ENCODE measurements at places on chromosomes 16 and 17.

GRCh38 chr17:77467521-77467920 is 326.8 kb downstream of the SEC14L1 start:
- DNase-seq: no peak

- no peak for DNase-seq
These were observed 481 bp upstream of the BRD7 start for GRCh38 chr16:50369133-50369804.

DNA sequence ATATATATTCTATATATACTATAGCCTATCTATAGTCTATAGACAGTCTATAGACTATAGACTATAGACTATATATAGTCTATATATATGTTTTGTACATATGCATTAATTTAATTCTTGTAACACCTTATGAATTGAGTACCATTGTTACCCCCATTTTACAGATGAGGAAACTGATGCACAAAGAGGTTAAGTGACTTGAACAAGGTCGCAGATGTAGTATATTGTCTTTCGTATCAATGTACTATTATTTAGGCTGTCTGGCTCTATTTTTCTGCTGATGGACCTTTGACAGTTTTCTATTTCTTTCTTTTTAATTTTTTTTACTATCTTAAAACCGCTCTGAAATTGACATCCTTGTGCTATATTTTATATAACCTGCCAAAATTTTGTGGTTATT is 14.6 kb downstream of the LRRC36 start:
- no peak for DNase-seq

DNA sequence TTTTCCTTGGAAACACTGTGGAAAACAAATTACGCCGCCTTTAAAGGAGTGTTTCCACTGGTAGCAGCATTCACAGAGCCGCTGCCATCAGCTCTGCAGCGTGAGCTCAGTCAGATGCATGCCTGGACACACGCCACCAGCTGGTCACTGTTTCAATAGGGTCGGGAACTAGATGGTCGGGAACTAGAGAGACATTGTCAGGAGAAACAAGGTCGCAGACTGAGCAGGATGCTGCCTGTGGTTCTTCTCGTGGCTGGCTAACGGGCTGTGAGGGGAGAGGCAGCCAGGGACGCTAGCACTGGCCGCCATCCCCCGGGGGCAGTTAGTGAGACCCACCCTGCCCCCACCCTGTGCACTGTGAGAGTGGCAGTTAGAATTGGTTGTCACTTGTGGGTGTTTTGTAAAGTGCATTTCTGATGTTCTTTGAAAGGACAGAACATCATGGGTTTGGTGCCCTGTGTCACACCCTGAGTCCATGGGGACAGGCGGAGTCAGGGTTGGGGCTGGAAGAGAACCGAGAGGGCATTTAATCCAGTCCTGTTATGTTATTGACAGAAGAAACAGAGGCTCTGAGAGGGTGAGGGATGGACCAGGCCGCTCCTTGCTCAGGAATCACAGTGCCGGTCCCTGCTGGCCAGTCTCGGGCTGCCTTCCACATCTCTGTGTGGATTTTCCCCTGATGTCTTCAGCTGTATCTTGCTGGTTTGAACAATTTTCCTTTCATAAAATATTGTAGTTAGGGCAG is 86.3 kb downstream of the SPECC1 start:
- DNase-seq: no peak

DNA sequence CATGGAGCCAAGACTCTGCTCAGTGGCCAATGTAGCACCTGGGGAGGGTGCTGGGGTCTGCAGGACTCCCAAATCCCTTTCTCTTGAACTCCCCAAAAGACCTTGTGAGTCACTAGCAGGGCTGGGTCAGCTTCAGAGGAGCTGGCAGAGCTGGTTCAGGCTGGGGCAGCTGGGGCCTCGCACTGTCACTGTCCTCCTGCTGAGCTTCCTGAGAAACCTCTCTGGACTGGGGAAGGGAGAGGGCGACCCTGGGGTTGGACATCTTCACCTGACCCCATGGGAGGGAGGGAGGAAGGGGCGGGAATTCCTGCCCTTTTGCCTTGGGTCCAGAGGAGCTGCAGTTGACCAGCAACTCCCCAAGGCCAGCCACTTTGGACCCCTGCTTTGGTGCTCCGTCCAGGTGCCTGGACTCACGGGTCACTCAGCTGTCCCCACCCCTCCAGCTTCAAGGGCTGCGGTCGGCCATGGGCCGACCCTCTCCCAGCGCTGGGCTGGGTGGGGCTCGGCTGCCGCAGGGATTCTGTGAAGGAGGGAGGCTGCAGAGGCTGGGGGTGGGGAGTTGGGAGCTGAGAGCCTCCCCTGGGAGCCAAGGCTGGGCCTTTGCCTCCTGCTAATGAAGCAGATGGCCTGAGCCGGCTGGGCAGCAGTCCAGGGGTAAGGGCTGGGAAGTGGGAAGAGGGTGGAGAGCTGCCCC is 9.2 kb downstream of the FMNL1 start:
- no peak for DNase-seq

DNA sequence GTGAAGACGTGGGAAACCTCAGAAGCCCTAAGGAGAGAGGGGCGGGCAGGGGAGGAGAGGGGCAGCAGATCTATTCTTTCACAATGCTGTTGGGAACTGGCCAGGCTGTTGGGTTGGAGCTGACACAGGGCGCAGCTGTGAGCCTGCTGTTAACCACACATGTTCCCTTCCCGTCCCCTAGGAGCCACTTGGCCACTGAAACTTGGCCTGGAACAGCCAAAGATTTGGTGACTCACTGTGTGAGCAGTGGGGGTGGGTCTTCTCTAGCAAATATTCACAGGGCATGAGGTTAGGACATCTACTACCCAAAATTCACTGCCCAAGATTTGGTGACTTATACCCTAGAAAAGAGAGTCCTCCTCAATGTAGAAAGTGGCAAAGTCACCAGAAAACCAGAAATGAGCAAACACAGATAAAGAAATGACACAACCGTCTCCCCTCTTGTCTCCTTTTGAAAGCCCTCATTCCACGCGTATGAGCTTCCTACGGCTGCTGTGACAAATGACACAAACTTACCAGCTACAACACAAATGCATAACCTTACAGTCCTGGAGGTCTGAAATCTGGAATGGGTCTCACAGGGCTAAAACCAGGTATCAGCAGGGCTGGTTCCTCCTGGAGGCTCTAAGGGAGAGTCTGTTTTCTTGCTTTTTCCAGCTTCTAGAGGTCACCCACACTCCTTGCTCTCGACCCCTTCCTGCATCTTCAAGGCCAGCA is 6.3 kb downstream of the TBC1D16 start:
- DNase-seq: peak; percentile 64

DNA sequence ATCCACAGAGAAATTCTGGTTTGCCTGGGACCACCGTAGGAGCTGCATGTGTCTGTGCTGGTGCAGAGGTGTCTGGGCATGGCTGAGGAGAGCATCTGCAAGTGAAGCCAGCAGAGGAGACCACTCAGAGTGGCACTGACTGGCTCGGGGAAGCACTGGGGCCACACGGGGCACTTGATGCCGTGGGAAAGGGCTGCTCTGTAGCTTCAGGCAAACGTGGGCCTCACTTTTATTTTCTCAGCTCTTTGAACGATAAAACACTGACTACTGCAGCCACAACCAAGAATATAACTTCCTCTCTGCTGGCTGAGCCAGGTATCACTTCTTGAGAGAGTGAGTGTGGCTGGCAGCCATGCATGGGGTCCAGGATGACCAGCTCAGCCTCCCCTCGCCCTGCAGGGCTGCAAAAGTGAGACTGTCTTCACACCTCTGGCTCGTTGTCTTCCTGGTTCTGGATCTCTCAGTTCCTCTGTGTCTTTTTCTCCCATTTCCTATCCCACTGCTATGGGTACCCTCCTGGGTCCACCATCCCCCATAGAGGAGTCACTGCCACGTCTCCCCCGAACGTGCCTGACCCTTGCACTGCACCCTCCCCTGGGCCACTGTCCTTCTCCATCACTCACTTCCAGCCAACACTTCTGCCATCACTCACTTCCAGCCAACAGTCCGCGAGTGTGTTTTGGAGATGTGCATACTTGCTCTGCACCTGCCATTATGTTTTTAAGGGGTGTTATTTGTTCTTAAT is 201.4 kb upstream of the CHMP6 start:
- DNase-seq: no peak

DNA sequence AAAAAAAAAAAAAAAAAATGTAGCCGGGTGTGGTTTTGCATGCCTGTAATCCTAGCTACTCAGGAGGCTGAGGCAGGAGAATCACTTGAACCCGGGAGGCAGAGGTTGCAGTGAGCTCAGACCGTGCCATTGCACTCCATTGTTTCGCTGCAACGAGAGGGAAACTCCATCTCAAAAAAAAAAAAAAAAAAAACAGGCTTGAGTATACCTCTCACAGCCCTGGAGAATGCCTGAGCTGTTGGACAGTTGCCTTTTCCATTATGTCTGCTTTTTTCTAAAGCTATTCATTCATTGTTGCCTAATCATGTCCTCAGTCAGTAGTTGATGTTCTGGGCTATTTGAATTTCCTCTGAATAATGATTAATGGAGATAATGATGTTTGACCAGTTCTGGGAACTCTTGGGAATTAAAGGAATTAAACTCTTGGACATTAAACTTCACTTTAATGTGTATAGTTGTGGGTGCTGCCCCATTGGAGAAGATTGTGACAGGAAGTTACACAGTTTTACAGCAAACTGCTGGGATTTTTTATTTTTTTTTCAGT is 11.8 kb downstream of the HMOX2 start:
- no peak for DNase-seq

GRCh38 chr17:42704490-42704836 is 22.1 kb downstream of the CNTNAP1 start:
- DNase-seq: no peak

- no peak for DNase-seq
These were observed 26.9 kb upstream of the PPM1E start for GRCh38 chr17:58728798-58729197.

- no peak for DNase-seq
These were observed 346.6 kb downstream of the PMP22 start for GRCh38 chr17:14918540-14918939.

GRCh38 chr16:64478252-64478906 is 643.5 kb downstream of the CDH11 start:
- DNase-seq: no peak

- DNase-seq: no peak
These were observed 55.0 kb downstream of the CYTH1 start for GRCh38 chr17:78727057-78727456.

- DNase-seq: no peak
These were observed 10.8 kb upstream of the JPT2 start for GRCh38 chr16:1667271-1667670.

- DNase-seq: no peak
These were observed 61.4 kb downstream of the COG7 start for GRCh38 chr16:23391381-23392222.

DNA sequence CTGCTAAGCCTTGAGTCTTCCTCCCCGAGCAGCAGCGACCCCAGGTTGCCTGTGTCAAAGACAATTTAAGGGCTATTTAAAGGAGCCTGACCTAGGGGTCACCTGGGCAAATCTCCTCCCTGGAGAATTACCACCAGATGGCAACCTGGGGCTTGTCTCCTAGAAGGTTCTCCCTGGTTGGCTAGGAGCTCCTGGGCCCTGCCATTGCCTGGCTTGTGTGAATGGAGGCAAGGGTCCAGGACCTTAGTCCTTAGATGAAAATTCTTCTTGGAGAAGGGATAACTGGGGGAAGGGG is 51.3 kb upstream of the TAC4 start:
- DNase-seq: no peak

GRCh38 chr16:20347666-20348364 is 4.7 kb downstream of the UMOD start:
- no peak for DNase-seq

GRCh38 chr17:22703786-22704441 is 1011.6 kb downstream of the KCNJ18 start:
- DNase-seq: no peak

- no peak for DNase-seq
These were observed 26.5 kb upstream of the XYLT2 start for GRCh38 chr17:50319306-50320004.

DNA sequence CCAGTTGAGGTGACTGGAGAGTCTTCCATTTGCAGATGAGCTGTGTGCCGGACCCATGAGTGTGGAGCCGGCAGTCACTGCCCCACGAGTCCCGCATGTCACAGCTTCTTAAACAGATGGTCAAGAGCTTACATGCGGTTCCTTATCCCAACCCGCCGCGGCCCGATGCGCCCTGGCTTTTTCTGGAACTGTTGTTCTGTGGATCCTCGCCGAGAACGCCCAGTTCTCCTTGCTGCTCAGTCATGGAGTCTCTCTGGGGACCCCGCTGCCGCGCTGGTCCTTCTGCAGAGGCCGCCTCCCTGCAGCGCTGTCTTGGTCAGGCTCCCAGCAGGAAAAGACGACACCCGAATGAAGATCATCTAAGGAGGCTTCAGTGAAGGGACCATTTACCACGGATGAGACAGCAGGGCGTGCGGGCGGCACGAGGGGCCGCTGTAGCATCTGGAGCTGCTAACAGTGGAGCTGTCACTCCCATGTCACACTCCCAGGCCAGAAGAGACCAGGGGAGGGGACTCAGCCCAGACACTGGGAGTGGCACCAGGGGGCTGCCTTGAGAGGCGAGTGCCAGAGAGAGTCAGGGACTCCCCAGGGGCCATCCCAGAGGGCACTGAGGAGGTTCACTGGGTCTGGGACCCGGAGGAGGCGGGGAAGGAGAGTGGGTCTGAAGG is 10.8 kb upstream of the LGALS3BP start:
- DNase-seq: no peak

- no peak for DNase-seq
These were observed 746 bp downstream of the GNAO1 start for GRCh38 chr16:56191835-56192634.

DNA sequence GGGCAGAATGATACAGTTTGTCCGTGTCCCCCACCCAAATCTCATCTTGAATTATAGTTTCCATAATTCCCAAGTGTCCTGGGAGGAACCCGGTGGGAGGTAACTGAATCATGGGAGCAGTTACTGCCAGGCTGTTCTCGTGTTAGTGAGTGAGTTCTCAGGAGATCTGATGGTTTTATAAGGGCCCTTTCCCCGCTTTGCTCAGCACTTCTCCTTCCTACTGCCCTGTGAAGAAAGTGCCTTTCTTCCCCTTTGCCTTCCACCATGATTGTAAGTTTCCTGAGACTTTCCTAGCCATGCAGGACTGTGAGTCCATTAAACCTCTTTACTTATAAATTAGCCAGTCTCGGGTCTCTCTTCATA is 28.9 kb upstream of the SEC14L1 start:
- DNase-seq: peak; percentile 79

DNA sequence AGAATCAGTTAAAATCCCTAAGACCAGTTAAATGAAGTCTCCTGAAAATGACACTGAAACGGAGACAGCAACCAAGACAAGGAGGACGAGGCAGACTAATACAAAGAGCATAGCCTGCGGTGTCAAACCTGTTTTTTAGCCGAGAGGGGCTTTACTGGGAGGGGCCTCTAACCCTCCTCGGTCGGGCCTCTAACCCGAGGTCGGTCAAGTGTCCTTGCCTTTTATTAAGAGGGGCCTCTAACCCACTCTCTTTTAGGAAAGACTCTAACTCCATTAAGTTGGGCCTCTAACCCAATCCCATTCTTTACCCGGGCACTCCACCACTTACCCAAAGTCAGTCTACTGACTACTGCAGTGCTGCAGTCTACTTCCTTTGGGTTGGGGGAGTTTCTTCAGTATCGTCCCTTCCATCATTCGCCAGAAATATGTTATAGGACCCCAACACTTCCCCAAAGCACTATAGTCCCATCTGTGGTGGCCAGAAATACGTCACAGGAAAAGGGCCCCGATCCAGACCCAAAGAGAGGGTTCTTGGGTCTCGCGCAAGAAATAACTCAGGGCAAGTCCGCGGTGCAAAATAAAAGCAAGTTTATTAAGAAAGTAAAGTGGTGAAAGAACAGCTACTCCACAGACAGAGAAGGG is 39.2 kb upstream of the ARL4D start:
- no peak for DNase-seq

- DNase-seq: peak; percentile 50
These were observed 5.0 kb downstream of the TBKBP1 start for GRCh38 chr17:47698749-47699535.
